ENCODE measurements at places on chromosomes 5 and 9.

DNA sequence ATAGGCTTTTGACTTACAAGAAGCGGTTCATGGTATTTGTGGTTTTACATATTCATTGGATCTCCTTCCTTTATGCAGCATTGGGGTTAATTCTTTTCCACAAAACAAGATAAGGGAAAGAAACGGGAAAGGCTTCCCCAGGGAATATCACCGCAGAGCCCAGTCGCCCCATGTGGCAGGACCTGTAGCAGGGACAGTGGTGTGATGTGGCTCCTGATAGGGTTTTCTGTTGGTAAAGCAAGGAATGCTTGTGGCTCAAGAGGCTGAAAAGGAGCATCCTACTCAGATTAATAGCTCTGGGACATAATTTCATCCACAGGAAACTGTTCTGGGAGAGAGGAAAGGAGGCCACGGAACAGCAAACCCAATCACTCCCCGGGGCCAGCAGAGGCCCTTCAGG lies 699.9 kb downstream of the MTRR start:
- ATAC-seq = no peak

DNA sequence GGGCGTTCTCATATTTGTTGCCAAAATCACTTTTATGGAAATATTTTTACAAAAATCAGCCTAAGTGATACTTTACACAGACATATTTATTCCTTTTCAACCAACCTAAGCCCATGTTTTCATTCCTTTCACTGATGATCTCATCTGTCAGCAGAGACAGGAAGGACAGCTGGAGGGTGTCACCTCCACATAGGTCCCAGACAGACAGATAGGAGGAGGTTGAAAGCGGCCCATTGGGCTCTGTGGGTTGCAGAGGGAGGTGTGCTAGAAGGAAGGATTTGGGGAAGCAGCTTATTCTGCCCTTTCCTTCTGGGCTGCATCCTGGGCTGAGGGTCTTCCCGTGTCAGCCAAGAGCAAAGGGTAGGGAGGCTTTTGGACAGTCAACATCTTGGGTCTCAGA lies 26.0 kb upstream of the SEMA4D start:
- ATAC-seq = no peak

- ATAC-seq = no peak
Observed at GRCh38 chr9:114954956-114955582, 24.7 kb upstream of the TNFSF8 start.

DNA sequence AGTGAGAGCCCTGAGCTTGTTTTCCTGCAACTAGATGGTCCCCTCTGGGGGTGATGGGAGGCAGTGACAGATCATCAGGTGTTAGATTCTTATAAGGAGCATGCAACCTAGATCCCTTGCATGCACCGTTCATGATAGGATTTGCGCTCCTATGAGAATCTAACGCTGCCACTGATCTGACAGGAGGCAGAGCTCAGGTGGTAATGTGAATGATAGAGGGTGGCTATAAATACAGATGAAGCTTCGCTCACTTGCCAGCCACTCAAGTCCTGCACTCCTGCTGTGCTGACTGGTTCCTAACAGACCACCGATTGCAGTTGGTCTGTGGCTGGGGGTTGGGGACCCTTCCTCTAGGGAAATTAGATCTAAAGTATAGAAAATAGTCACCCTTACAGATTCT lies 290.6 kb upstream of the ADCY2 start:
- no peak for ATAC-seq

DNA sequence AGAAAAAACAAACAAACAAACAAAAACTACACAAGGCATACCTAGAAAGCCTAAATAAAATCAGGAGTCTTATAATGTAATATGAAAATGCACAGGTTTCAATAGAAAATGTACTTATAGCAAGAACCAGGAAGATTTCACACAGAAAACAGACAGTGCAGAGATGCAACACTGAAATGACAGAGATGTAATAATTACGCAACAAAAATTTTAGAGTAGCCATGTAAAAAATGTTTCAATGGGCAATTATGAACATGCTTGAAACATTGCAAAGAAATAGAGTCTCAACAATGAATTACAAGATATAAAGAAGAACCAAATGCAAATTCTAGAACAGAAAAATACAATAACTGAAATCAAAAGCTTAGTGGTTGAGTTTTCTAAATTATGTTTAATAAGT lies 405.9 kb downstream of the PLK2 start:
- no peak for ATAC-seq

DNA sequence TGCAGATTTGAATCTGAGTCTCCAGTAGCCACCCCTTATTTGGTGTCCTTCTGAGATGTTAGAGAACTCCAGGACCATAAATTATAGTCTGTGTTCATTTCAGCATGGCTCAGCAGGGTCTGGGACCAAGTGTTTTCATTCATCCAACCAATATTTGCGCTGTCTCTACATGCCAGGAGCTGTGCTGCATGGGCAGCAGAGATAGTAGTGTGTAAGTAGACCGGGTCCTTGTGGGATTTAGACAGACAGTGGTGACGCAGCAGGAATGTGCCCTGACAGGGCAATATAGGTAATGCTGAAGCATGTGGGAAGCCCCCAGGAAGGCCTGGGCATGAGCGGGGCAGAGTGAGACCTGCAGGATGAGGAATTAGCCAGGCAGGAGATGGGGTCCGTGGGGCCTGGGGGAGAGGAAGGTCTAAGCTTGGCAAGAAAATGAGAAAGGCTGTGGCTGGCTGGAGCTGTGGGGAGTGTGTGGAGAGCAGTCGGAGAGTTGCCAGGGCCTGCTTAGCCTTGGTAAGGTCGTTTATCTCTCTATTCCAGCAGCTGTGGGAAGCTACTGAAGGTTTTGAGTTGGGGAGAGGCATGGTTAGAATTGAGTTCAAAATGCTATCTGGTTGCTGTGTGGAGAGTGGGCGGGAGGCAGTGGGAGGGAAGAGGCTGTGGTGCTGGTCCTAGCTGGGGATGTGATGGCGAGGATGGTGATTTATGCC lies 16.8 kb downstream of the STXBP1 start:
- peak; percentile 60 for ATAC-seq

- ATAC-seq = no peak
Observed at GRCh38 chr9:94086486-94087345, 2.5 kb downstream of the PTPDC1 start.

DNA sequence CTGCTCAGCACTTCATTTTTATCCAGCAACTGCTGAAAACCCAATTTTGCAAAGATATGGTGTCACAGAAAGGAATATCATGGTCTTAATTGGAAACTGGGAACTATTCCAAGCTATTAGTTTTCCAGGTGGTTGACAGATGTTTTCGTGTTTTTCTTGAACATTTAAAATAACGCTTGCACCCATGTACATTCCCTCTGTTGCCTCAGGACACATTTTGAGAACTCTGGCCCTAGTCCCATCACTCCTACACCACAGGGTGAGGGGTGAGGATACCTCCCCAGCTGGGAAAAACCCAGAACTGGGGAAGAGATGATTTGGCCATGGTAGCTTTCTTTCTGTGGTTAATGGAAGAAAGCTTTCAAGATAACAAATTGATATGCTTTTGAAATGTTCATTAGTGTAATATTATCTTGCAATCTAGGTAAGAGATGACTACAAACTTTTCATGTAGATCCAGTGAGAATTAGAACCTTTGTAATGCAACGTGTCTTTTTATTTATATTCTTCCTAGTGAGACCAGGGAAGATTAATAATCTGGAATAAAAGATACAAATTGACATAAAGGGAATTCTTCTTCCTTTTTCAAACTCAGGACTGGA lies 627.0 kb downstream of the RAB3C start:
- ATAC-seq = no peak

DNA sequence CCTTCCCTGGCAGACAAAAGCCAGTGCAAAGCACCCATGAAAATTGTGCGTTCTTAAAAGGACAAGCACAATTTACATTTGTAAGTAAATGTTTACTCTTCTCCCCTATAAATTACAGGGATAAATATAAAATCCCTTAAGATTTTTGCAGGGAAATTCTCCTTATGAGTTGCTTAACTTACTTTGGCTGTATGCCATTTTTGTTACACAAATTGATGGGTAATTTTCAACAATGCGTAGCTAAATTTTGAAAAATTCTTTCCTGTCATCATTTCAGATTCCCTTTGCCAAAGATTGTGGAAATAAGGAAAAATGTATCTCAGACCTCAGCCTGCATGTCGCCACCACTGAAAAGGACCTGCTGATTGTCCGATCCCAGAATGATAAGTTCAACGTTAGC lies 64.2 kb upstream of the ITGA2 start:
- ATAC-seq = no peak

DNA sequence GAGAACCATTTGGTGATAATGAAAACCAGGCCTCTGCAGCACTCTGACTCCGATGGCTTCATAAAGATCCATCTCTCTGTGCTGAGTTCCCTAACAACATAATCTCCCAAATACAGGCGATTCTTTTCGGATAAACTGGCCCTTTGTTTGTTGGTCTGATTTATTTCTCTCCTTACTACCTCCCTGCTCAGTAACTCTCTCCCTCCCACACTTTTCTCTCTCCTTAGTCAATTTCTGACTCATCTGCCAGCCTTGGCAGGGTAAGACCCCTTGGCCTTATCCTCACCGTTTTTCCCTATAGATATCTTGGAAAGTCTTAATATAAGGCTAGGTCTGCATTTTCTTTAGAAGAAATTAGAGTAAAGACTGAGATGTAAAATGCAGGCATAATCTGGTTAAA lies 128.7 kb downstream of the BRINP1 start:
- no peak for ATAC-seq

DNA sequence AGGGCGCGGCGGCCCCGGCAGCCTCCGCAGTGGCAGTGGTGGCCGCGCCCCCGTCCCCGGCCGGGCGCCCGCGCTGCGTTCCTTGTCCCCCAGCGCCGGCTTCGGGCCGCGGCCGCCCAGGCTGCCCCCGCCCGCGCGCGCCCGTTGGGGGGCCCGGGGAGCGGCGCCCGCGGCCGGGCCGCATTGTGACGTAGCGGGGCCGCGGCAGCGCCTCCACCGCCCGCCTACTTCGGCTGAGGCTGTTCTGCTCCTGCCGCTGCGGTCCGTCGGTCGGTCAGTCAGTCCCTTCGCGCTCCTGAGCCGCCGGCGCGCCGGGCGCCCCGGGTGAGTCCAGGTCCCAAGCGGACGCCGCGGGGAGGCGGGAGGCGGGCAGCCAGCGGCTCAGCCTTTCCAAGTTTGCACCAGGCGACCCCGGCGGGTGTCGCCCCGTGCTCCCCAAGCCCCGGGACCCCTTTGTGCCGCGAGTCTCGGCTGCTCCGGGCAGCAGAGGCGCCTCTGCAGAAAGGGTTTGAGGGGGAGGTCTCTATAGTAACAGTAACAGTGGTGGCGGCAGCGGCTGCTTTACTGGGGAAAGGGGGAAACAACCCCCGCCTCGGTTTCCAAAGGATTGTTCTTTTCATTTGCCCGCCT lies at the start of gene SNCAIP:
TSS of gene SNCAIP (plus strand) at position 277 of the 630 bp plus-strand sequence. CDS start 78,898 bp downstream, outside the sequence.
- peak; percentile 78 for ATAC-seq

DNA sequence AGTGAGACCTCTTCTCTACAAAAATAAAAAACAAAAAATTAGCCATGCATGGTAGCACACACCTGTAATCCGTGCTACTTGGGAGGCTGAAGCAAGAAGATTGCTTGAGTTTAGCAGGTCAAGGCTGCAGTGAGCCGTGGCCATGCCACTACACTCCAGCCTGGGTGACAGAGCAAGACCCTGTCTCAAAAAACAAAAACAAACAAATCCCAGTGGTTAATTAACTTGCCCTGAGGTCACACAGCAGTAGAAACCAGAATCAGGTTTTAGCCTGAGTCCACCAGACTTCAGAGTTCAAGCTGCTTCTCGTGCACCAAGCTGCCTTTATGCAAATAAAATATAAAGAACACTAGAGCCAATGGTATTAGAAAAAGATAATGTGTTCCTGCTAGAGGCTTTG lies 169.7 kb downstream of the GOLPH3 start:
- ATAC-seq = no peak

GRCh38 chr5:90885180-90885868 lies 326.7 kb downstream of the ADGRV1 start:
- no peak for ATAC-seq

DNA sequence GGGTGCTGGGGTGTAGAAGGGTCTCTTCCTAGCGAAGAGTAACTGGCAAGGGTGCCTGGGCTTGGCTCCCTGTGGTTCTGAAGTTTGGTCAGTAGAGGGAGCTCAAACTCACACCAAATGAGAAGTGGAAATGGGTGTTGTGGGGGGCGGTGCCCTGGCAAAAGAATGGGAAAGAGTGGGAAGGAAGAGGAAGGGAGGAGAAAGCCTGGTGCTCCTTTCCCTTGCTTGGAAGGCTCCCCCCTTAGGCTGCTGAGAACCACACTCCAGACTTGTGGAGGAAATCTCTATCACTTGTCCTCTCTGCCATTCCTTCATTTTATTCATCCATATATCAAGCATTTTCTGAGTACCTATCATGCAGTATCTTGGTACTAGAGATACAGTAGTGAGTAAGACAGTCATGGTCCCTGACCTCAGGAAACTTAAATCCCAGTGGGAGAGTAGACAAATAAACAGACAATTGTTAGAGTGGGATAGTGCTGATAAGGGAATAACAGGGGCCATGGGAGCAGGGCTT lies 13.0 kb downstream of the SLC4A9 start:
- ATAC-seq = peak; percentile 96

- no peak for ATAC-seq
Observed at GRCh38 chr5:168171901-168172759, 119.3 kb upstream of the WWC1 start.

GRCh38 chr9:130034570-130034969 lies 8.4 kb downstream of the FNBP1 start:
- no peak for ATAC-seq

- ATAC-seq = peak; percentile 94
Observed at GRCh38 chr5:66440202-66440680, 156.0 kb upstream of the MAST4 start.

DNA sequence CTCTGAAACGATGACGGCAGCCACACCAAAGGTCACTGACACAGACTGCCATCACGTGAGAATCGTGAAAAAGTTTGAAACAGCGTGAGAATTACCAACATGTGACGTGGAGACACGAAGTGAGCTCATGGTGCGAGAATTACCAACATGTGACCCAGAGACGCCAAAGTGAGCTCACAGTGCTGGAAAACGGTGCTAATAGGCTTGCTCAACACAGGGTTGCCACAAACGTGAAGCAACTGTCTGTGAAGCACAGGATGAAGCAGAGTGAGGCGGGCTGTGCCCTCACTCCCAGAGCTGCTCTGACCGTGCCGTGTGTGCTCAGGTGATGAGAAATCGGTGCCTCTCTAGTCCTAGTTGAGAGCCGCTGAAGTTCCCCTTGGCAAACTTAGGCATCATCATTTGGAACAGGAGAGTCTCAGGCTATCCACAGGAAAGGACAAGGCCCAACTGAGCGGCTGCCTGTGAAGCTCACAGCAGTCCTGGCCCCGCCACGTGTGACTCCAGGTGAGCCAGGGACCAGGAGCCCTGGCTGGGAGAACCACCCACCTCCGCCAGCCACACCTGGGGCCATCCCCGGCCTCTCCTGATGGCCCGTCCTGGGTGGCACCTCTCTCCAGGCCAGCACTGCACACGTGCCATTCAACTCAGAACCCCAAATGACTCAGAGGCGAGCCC lies 29.8 kb upstream of the SLC6A3 start:
- ATAC-seq = no peak

Measured in motor neuron (in vitro differentiated cells).